ENCODE measurements at places on chromosomes 16 and 17.

DNA sequence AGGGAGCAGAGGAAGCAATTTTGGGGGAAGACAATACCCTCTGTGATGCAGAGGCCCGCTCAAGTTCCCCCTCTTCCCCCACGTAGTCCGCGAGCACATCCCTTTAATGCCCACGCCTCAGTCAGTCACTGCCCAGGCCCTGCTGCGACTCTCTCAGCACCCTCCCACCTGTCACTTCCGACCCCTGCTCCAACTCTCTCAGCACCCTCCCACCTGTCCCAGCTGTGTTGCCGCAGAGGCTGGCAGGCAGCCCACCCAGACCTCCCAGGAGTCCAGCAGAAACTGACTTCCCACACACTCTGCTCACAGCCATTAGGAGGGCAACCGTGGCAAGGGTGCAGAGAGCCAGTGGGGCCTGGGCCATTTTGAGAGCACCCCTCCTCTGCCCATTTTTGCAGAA is 92.7 kb downstream of the WSCD1 start:
- DNase-seq: no peak

DNA sequence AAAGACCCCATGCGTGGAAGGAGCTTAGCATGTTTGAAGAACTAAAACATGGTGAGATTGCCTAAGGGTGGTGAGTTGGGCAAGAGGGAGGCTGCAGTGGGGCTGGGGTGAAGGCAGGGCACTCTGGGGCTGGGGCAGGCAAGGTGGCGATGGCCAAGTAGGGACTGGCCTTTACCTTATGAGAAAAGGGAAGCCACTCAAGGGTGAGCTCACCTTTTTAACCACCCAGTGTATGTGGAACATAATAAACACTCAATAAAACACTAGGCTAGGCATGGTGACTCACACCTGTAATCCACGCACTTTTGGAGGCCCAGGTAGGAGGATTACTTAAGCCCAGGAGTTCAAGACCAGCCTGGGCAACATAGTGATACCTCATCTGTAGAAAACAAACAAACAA is 37.7 kb downstream of the LYRM9 start:
- no peak for DNase-seq

GRCh38 chr17:50275279-50275678 is 1.0 kb downstream of the TMEM92 start:
- DNase-seq: no peak

DNA sequence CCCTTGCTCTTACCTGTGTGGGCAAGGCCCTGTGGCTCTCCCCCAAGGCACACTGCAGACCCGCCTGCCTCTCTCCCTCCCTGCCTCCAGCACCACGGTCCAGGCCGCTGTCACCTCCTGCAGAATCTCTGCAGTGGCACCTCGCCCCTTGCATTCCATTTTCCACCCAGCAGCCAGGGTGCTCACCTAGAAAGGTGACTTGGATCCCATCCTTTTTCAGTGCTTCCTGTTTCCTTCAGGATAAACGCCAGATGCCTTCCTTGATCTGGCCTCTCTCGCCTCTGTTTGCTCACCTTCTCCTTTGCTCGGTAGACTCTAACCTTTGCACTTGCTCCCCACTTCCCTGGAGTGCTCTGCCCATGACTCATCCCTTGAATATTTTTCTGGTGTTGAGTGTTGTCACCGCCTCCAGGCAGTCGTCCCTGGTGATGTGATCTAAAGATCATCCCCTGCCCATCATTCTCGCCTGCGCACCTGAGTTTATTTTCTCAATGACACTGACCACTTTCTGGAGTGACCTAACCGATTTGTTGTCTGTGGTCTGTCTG is 79.2 kb upstream of the LGALS9 start:
- DNase-seq: peak; percentile 39

GRCh38 chr17:72299100-72299499 is 178.3 kb downstream of the SOX9 start:
- DNase-seq: no peak

GRCh38 chr16:87690911-87691685 is 74.7 kb downstream of the KLHDC4 start:
- no peak for DNase-seq

DNA sequence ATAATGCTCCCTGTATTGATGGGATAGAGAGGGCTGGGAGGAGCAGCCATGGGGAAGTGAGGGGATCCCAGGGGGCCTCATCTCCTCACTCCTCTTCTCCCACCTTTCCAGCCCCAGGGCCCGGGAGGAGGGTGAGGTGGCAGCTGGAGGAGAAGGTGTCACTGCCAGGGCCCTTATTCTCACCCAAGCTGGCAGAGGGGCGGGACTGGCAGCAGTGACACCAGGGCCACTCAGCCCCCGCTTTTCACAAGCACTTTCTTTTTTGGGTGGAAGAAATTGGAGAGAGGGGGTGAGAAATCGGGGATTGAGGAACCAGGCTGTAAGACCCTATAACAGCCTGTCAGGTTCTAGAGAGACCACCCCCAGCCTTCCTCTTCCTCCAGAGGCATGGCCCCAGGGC is 2.4 kb upstream of the TBX21 start:
- no peak for DNase-seq

- DNase-seq: no peak
Measured at GRCh38 chr16:7709186-7709585, 376.5 kb downstream of the RBFOX1 start.

DNA sequence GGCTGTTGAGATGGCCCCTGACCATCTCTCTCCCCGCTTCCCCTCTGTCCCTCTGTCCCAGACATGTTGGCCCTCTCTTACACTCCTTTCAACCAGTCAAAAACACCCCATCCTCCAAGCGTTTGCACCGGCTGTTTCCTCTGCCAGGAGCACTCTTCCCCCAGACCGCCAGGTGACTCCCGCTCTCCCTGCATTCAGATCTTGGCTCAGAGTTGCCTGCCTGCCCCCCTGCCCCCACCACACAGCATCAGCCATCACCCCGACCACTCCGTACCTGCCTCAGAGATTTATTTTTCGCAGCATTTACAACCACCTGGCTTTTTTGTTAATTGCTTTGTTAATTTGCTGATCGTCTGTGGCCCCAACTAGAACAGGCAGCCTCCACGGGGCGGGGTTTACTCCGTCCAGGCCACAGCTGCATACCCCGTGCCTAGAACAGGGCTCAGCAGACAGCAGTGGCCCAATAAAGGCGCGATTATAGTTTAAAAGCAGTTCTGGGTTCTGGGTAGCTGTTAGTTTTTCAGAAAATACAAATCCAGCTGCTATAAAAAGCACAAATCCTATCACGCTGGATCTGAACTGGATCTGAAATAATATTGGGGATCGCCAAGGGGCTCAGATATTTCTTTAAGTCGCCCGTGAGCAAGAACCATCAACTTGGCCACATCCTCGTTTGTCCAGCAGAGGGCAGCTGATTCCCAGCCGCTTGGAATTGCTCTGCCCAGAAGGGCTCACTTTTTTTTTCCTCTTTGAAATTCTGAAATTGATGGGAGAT is 173.6 kb downstream of the IRF8 start:
- DNase-seq: peak; percentile 72

DNA sequence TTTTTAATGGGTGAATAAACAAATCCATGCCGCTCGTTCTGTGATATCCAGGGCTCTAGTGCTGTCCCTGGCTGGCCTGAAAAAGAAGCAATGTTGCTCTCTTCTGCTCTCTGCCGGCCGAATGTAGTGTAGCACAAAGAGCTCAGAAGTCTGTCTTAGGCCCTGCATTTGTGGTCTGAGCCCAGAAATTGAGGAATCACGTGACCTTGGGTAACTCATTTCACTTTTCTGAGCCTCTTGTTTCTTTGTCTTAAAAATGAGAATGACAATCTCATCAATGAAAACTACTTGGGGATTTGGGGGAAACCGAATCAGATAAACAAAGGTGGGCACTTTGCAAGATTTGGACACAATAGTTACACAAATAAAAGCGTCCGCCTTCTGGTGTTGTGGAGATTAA is 381.6 kb upstream of the ASIC2 start:
- peak; percentile 48 for DNase-seq

DNA sequence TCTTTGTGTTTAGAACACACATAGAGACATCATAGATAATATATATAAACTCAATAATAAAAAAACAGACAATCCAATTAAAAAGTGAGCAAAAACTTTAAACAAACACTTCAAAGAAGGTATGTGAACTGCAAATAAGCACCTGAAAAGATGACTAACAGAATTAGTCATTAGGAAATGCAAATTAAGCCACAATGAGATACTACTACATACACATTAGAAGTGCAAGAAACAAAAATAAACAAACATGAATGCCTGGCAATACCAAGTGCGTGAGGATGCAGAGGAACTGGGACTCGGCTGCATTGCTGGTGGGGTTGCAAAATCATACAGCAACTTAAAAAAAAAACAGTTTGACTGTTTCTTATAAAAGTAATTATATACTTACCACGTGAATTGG is 799.0 kb downstream of the KCNJ2 start:
- no peak for DNase-seq

GRCh38 chr17:79531191-79532095 is 79.4 kb downstream of the RBFOX3 start:
- no peak for DNase-seq

DNA sequence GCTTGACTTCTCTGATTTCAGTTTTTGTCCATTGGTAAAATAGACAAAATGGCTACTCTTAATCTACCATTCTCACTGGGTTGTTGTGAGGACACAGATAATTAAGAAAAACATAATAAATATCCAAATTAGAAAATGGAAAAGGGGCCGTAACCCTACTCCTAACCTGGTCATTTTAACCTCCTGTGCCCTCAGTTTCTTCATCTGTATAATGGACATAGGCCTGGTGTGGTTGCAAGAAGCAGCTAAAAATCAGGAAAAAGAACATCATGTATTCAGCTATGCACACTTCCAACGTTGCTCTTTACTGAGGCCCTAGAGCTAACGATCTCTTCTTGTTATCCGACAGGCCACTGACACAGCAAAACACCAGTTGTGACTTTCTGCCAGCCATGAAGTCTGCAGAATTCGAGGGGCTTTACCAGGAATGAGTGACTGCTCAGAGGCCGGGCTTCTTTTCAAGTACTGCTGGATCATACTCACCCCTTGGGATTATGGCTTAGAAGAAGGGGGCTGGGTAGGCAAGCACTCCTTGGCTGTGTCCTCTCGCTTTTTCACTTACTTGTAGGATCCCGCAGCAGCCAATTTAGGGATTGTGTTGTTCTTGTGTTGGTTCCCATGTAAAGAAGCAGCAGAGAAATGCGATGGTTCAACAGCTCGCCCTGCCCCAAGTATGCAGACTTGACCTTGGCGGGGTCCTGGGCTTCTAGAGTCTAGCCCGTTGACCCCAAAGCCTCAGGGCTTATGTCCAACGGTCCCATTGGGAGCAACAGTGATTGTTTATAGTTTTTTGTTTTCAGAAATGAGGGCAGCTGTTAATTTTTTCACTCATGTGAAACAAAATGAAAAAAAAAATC is 20.9 kb downstream of the LDAF1 start:
- no peak for DNase-seq

GRCh38 chr16:397736-398332 is 835 bp downstream of the NME4 start:
- DNase-seq: peak; percentile 17

DNA sequence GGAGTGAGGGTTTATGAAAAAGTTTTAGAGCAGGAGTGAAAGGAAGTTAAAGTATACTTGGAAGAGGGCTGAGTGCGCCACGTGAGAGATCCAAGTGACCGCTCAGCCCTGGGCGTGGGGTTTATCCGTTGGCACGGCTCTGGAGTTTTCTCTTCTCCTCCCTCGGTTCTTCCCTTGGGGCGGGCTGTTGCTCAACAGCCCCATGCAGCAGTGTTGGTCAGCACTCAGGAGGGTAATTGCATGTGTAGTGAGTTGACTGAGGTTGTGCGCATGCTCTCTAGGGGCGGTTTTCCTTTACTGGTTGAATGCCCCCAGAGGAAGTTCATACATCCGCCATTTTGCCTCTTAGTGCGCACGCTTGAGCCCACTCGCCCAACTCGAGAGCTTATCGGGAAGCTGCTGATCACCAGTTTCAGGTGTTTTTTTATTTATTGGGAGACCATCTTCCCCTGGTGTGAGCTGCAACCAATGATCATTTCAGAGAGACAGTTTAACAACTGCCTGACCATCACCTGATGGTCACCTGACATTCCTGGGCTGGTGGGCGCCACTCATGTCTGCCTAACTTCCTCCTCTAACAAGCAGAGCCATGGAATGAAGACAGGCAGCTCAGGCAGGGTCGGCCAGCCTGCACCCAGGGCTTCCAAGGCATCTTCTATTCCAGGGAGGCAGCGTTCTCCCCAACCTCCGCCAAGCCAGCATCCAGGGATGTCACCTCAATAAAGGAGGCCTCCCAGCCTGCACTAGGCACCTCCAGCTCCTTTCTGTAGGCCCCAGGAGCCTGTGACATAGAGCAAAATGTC is 41.3 kb upstream of the DNAH17 start:
- DNase-seq: no peak

- no peak for DNase-seq
Measured at GRCh38 chr16:30677931-30678585, 19.8 kb downstream of the FBRS start.

- no peak for DNase-seq
Measured at GRCh38 chr16:53863861-53864260, 159.9 kb downstream of the FTO start.
